ENCODE measurements at places on chromosomes 2 and 18. TPM values are rescaled to one million over a fixed set of nuclear protein-coding genes. Genes with fewer than 3 reads are reported as not detected.

The CAVIN2 gene
- 0.74 TPM for total RNA-seq

The C2orf78 gene
- not detected for total RNA-seq

The UGT1A6 gene
- not detected for total RNA-seq

The THADA gene
- 11.9 TPM for total RNA-seq

The THUMPD2 gene
- 7.0 TPM for total RNA-seq

The CCDC178 gene
- not detected for total RNA-seq

The GPD2 gene
- 27.4 TPM for total RNA-seq

The SIX3 gene
- total RNA-seq, result not detected

The DPP10 gene
- total RNA-seq, result 1.7 TPM

The GAD1 gene
- total RNA-seq, result 0.12 TPM

The ALK gene
- 0.88 TPM for total RNA-seq

The ID2 gene
- 780 TPM for total RNA-seq

The UGT1A7 gene
- total RNA-seq, result not detected

Data from cardiac muscle cell (in vitro differentiated cells and primary cell).